ENCODE measurements at places on chromosomes 2 and 18.

DNA sequence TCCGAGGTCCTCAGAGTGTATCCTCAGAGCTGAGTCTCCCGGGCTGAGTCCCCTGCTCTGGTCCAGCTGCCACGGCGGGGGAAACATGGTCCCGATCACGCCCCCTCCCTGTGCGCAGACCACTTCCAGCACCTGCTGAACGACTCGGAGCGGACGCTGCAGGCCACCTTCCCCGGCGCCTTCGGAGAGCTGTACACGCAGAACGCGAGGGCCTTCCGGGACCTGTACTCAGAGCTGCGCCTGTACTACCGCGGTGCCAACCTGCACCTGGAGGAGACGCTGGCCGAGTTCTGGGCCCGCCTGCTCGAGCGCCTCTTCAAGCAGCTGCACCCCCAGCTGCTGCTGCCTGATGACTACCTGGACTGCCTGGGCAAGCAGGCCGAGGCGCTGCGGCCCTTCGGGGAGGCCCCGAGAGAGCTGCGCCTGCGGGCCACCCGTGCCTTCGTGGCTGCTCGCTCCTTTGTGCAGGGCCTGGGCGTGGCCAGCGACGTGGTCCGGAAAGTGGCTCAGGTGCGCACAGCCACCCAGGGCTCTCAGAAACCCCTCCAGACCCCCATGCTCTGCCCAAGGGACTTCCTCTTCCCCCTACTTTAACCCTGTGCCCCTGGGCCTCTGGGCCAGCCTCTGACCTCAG, 26.7 kb downstream of the GPC1 start:
- DNase-seq: no peak

DNA sequence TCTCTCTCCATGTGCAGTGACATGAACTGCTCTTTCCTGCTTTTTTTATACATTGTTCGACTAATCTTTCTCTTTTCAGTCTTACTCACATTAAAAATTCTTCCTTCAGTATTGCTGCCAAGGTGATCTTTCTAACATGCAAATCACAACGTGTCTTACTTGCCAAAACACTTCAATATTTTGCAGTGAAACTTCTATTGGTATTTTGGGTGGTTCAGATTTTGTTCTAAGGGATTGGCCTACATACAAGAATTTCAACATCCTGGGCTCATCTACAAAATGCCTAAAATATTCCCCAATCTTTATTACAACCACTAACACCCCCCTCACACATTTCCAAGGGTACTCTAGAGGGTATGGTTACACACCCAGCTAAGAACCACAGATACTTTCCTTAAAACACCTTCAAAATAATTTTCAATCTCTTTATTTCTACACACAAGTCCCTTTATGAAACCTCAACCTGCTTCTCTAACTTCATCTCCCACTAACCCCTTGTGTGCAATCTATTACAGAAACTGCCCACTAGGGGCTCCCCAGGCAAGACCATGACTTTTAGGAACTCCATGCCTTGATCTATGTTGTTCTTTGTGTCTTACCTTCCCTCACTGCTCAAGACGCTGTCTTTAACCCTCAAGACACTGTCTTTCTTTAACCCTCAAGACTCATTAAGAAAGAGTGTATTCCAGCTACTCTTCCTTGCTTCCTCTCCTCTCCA, 50.9 kb downstream of the COL3A1 start:
- DNase-seq: peak; percentile 14

DNA sequence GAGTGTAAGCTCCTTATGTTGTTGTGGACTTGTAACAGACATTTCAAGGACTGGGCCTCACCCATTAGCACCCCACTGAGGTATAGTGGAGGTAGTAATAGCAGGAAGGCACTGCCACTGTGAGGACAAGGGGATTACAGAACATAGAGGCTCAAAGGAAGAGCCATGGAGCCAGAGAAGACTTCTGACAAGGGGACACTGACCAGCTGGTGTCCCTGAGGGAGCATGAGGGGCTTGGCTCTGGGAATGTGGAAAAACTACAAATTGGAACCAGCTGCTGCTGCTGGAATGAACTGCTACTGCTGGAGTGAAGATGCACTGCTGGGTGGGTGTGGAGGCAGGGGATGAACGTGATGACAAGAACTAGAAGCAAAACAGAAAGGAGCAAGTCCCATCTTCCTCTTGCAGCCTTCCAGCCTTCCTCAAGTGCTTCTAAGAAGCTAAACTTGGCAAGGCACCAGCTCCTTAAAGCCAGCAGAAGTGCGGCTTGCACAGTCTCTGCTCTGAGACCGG, 167.3 kb upstream of the NOSTRIN start:
- DNase-seq: peak; percentile 56

DNA sequence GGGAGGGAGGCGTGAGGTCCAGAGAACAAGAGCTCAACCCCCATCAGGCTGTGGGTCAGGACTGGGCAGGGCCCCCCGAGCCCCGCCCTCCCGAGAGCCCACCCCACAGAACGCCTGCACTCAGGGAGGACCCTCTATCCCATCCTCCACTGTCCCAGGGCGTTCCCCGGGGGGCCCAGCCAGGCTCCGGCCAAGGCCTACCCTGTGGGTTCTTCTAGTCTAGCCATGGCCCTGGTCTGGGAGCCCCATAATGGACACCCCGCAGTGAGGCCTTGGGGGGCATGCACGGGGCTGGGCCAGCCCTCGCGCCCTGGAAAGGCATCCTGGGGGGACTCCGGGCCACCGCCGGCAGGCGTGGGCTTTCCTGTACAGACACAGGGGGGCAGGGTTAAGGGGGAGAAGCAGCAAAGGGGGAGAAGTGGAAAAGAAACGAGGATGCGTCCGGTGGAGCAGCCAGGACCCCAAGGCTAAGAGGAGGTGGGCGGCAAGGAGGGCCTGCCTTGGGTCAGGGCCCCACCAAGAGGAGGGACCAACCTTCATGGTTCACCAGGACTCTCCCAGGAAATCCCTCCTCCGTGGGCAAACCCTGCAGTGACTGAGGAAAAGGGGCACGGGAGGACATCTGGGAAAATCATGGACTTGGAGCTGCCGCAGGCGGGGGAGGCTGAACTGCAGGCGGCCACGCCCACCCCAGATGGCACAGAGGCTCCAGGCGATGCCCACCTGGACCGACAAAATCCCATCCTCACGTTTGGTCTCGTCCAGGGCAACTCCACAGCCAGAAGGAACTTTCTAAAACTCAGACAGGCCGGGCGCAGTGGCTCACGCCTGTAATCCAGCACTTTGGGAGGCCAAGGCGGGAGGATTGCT, 2.7 kb upstream of the CROCC2 start:
- DNase-seq: no peak

GRCh38 chr2:196229013-196229412, 57.6 kb upstream of the STK17B start:
- DNase-seq: no peak

- DNase-seq: no peak
These were observed 193.0 kb downstream of the TXNL1 start for GRCh38 chr18:56445422-56445821.

GRCh38 chr2:176917-177316, 86.9 kb downstream of the SH3YL1 start:
- no peak for DNase-seq

DNA sequence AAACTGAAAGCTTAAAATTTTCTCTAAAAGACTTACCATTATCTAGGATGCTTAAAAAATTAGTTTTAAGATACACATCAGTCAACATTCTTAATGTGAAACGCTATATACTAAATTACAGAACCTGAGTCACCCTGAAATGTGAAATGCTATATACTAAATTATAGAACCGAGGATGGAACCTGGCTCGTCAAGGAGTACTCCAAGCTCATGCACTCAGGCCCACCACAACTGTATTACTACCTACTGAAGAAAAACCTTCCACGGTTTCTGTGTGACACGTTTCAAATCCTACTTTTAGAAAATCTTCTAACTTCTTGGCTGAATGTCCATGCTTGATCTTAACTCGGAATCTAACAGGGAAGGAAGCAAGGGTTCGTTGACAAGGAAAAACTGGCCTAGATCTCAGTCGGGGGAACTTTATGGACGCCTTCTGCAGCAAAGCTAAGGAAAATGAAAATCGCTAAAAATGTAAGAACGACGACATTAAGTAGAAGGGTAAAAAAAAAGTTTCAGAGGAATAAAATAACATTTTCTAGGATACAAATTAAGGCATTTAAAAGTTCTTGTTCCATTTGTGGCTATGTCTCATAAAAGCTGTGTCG, 1.4 kb downstream of the PRKD3 start:
- peak; percentile 38 for DNase-seq
